ENCODE measurements at places on chromosomes 7 and 10.

GRCh38 chr7:127715272-127715671 lies 63.3 kb downstream of the SND1 start:
- no peak for DNase-seq

DNA sequence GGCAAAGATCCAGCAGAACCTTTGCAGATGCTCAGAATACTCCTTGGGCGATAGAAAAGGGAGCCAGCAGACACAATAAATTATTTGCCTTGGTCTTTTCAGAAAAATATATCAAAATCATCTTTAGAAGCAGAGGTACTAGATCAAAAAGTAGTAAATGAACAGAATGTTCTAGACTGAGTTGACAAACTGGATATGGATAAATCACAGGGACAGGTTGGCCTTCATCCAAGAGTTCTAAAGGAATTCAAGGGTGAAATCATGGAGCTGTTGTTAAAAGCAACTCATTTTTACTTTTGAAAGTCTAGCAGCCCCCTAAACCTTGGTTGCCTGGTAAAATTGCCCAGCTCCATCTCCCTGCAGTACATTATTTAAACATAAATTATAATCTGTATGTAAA lies 99.1 kb downstream of the PLCE1 start:
- no peak for DNase-seq

- no peak for DNase-seq
These were observed 223.2 kb downstream of the CCSER2 start for GRCh38 chr10:84551437-84552120.

- DNase-seq = no peak
These were observed 12.1 kb downstream of the ODAD2 start for GRCh38 chr10:27986821-27987220.

DNA sequence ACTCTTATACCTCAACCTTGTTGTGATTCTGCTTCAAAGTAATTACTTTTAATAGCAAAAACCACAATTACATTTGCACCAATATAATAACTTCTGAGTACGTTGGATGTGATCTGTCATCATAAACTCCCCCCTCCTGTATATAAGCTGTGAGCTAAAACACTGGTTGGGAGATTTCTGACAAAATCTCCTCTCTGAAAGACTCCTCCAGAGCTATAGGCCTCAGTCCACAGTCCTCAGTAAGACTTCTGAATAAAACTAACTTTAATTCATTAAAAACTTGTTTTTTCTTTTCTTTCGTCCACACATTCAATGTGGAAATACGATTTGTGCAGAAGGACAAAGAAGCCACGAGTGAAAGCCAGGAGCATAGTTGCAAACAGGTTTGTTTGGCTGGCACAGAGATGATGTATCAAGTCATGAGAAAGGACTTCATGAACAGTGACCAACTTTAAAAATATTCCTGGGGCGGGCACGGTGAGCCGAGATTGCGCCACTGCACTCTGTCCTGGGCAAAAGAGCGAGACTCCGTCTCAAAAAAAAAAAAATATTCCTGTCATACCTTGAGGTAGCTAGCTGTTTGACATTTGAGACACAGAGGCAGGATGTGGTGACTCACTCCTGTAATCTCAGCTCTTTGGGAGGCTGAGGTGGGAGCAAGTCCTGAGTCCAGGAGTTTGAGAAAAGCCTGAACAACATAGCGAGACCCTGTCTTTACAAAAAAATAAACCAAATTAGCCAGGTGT lies 91.1 kb upstream of the ARHGAP21 start:
- no peak for DNase-seq

DNA sequence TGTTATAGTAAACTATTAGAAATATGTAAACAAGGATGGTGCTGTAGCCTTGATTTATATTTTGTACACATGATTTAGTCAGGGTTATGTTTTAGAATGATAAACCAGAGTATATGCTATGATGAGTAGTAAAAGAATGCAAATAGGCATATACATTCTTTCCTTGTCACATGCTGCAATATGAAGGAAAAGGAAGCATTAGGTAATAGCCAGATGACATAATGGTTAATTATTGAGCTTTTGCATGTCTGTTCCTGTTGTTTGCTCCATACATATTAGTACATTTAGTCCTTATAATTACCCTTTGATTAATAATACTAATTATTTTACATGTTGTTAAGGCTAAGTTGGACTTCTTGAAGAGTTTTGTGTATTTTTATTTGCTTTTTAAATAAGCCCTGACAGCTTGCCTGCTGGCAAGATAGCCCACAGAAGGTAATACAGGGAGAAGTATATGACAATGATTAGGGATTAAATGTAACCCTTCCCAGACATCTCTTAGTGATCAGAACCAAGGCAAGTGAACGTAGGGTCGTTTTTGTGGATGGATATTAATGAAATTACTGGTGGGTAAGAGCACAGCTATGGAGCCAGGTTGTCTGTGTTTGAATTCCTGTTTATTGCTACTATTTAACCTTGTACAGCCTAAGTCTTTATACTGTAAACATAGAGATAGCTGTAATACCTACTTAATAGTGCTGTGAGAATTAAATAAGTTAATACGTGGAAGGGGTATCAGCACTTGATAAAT lies 68.4 kb downstream of the PHTF2 start:
- DNase-seq = no peak

DNA sequence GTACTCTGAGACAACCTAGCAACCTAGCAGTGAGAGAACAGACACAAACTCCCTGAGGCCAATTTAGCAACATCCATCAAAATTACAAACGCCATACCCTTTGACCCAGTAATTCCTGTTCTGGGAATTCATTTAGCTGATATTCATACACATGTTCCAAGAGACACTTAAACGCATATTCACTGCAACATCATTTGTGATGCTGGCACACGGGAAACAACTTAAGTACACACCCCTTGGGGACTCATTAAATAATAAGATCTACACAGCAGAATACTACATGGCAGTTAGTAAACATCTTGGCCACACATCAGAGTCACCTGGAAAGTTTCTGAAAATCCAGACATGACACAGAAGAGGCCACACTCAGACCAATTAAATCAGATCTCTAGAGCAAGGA lies 17.6 kb downstream of the NUDCD3 start:
- DNase-seq = no peak

GRCh38 chr10:13003004-13003403 lies 1.5 kb upstream of the CCDC3 start:
- no peak for DNase-seq

- DNase-seq = no peak
These were observed 244.5 kb upstream of the ANKRD30A start for GRCh38 chr10:36880898-36881297.
